ENCODE measurements at places on chromosomes 3 and 15.

DNA sequence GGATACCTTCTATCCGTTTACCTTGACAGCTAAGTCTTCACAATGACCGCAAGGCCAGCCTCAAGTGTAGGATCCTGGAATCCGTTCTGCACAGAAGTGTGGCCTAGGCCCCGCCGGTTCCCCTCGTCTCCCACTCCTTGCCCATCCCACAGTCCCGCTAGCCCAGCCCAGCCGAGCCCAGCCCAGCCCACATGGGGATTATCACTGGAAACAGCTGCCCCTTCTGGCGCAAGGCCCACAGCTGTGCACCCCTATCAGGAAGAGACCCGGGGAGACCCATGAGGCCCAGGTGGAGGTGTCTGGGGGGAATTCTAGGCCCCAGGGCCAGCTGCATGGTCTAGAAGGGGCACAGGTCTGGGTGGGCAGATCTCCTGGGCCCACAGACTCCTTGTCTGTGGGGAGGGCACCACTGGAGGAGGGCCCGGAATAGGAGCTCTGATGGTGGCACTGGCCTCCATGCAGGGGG is 27.9 kb upstream of the KLF13 start:
- DNase-seq: no peak

DNA sequence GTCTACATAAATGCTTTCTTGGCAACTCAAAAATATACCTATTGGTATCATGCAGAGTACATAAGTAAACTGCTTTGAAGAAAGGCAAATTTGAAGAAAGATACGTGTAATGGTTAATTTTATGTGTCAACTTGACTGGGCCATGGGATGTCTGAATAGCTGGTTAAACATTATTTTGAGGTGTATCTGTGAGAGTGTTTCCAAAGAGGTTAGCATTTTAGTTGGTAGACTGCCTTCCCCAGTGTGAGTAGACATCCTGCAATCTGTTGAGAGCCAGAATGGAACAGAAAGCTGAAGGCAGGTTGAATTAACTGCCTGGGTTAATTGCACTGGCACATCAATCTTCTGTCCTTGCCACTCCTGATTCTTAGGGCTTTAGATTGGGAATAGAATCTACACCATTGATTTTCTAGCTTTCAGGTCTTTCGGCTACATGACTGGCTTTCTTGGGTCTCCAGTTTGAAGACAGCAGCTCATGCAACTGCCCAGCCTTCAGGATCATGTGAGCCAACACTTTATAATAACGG is 98.3 kb downstream of the CMSS1 start:
- DNase-seq: no peak

DNA sequence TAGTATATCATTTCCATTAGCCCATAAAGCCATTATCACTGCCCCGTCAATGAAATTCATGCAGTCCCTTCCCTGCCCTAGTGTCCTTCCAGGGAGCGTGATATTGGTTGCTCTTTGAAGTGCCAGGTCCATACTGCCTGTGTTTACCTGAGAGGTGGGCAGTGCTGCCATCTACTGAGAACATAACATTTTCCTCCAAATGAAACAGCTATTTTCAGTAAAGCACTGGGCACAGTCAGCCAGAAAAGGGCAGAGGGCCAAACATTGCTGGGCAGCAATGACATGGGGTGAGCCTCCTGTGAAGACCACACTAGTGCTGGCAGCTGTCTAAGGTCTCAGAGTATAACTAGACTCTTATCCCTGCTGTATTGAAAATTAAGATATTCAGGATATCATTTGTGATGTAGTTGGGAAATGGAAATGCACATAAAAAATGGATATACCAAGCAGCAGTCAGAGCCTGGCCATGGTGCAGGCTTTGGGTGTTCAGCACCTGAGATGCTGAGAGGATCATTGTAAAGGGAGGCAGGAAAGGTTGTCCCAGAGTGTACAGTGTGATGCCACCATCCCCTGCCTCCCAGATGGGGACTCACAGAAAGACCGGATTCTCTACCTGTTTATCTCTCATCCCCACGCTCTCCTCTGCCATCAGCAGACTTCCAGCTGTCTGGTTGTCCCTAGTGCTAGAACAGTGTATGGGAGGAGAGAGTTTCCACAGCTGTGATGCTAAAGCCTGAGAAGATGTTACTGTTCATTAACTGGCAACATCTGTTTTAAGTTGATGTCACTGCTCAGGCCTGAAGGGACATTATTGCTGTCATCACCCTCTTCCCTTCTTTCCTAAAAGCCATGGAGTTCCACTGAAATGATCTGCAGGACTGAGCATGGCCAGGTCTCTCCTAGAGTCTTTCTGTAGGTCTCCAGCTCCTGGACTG is 108.8 kb downstream of the ARNT2 start:
- DNase-seq: no peak

DNA sequence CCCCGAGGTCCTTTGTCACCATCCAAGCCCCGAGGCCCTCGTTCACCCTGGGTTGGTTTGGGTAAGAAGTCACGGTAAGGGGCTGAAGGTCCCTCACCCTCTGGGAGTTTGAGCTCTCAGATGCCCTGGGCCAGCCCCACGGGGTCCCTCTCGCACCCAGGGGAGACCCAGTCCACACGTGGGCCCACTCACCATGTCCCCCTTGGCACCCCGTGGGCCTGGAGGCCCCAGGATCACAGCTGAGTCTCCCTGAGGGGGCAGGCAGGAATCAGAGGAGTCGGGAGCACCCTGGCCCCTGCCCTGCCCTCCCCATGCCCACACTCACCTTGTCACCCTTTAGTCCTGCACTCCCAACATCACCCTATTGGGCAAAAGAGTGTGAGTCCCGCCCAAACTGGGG is 5.8 kb upstream of the UCN2 start:
- no peak for DNase-seq

GRCh38 chr15:61668444-61668843 is 391.8 kb downstream of the VPS13C start:
- DNase-seq: no peak

DNA sequence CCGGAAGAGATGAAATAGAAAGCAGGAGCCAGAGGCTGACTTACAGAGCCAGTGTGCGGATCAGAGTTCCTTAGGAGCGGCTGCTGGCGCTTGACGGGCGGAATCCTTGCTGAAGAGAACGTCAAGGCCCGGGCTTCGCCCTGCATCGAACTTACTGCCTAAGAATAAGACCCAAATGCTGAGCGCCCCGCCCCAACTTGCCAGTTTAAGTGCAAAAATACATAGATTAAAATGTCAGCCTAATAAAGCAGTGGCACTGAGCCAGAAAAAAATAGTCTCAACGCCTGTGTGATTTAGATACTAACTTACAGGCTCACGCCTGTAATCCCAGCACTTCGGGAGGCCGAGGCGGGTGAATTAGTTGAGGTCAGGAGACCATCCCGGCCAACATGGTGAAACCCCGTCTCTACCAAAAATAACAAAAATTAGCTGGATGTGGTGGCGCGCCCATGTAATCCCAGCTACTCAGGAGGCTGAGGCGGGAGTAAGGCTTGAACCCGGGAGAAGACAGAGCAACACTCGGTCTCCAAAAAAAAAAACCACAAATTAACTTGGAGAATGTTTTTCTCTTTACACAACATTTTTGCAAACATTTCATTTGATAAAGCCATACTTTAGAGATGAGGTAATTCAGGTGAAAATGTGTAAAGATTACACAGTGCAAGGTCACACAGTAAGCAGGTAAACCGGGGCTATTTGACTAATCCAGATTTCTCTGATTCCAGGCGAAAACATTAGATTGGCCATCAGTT is 1.2 kb upstream of the UBP1 start:
- no peak for DNase-seq

- no peak for DNase-seq
Observed at GRCh38 chr3:69742391-69742790, 3.1 kb downstream of the MITF start.

- no peak for DNase-seq
Observed at GRCh38 chr3:119352034-119352609, 57.9 kb downstream of the ARHGAP31 start.

- no peak for DNase-seq
Observed at GRCh38 chr3:100151024-100151707, 36.9 kb upstream of the FILIP1L start.

GRCh38 chr3:21751886-21752285 is 876 bp upstream of the ZNF385D start:
- DNase-seq: no peak

DNA sequence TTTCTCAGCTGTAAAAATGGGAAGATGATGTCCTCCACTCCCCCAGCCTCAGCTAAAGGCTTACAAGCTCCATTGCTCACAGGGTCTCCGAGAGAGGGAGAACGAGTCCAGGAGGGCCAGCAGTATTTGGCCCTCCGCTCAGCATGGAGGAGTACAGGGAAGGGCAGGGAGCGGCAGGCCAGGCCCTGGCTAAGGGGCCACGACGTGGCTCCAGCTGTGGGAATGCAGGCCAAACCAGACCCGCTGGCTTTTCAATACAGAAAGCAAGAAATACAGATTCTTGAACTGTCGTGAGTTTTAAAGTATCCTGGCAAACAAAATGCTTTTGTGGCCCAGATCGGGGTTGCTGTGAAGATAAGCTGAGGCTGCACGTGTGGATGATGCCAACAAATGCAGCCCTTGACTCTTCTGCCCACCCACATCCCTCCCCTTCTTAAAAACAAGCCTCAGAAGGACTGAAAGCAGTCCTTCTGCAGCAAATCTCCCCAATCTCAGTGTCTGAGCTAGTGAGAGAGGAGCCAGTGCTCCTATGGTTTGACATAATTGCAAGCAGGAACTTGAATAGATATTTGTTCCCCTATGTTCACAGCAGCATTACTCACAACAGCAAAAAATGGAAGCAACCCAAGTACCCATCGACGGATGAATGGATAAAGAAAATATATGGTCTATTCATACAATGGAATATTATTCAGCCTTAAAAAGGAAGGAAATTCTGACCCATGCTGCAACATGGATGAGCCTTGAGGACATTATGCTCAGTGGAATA is 18.5 kb upstream of the FBLN2 start:
- no peak for DNase-seq

GRCh38 chr3:44974416-44974815 is 1.6 kb downstream of the ZDHHC3 start:
- no peak for DNase-seq

- DNase-seq: no peak
Observed at GRCh38 chr15:32098033-32098432, 67.7 kb downstream of the CHRNA7 start.

DNA sequence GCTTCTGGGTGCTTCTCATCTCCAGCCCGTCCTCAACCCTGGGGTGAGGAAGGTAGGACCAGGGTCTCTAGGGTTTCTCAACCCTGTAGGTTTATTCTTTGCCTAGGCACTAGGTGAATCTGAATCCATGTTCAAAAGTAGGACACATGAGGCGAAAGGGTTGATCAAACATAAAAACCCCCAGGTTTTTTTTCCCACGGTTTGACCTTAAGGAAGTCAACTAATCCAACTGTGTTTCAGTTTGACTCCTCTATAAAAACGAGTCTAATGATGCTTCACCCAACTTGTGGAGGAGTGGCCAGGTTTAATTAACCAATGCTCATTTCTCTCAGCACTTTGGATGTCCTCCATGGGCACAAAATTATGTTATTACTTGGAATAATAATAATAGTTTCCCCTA is 335.9 kb upstream of the ICE2 start:
- no peak for DNase-seq

GRCh38 chr15:44735482-44736180 is 697 bp upstream of the TRIM69 start:
- no peak for DNase-seq

GRCh38 chr15:68794307-68794706 is 26.4 kb downstream of the ANP32A start:
- DNase-seq: no peak

DNA sequence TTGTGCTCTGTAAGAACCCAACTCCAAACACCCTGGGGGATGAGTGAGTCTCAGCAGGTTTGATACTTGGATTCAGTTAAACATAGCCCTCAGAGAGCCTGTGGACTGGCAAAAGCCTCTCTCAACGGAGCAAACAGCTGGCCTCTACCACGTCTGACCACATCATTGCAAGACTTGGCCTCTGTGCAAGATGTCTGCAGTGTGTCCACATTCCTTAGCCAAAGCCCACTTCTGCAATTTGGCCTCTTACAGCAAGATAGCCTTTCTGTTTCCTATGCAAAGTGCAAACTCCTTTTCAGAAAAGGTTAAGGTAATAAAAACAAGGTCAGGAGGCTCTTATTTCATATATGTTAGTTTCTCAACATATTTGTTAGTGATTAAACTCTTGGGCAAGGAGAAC is 27.9 kb downstream of the FBN1 start:
- DNase-seq: no peak

DNA sequence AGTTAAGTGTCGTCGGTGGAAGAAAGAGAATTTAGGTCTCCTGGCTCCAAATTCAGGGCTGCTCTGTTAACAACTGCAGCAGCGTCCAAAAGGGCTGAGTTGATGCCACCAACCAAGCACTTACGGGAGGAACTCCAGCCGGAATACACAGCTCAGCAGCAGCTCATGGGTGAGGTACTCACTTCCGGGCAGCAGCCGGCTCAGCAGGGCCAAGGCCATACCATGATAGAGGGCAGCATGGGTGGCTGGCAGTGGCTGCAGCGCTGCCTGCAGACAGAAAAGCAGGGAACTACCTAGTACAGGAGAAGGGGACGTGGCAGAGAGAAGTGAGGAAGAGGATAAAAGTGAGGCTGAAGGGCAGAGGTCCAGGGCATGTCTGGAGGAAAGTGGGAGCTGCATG is 8.0 kb upstream of the LTK start:
- DNase-seq: no peak

GRCh38 chr15:93656041-93656440 is 567.0 kb upstream of the RGMA start:
- DNase-seq: no peak

DNA sequence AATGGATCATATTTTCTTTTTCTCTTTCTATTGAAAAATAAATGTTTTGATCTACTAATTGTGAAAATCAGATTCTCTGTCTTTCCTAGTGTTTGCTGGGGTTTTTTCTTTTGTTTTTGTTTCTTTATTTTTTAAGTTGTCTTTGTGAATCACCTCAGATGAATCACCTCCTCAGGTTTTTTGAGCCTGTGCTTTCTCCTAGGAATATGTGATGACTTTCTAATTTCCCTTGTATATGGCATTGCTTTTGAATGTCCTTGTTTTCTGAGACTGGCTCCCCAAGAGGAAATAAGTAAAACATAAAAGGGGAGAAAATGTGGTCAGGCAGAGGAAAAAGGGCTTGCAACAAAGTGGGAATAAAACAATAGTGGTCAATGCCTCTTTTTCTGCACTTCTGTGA is 750.0 kb downstream of the ZPLD1 start:
- DNase-seq: no peak

- DNase-seq: no peak
Observed at GRCh38 chr3:71579326-71579934, 4.1 kb downstream of the FOXP1 start.

DNA sequence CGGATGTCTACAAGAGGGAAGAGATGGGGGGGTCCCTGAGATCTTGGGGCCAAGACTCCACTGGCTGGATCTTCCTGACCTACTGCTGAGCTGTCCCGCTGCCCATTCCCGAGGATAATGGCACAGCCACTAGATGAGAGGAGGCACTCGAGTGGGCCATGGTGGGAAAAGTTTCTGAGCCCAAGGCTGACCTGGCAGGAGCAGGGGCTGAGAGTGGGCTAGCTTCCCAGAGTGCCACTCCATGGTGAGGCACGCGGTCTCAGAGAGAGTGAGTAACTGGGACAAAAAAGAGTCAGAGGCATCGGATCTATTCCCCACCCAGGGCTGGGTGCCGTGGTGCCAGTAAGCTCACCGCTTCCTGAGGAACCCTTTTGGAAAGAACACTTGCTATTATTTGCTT is 10.9 kb downstream of the SLC51B start:
- DNase-seq: no peak

Measured in 8988T (cell line).